Mesangial cell (primary cell): ENCODE measurements at places on chromosomes 6 and 20. TPM values are rescaled to one million over a fixed set of nuclear protein-coding genes. Genes with fewer than 3 reads are reported as not detected.

Gene MKKS
- 5.1 and 7.5 TPM in 2 replicates for total RNA-seq

Gene TAAR1
- total RNA-seq: not detected in 2 replicates

Gene OGFR
- 34.5 and 39.6 TPM in 2 replicates for total RNA-seq

Gene SLC22A16
- 2.3 TPM in 1 of 2 replicates, not detected in the other for total RNA-seq

Gene HTR1E
- total RNA-seq: not detected in 2 replicates

Gene LAMP5
- 0.25 and 0.81 TPM in 2 replicates for total RNA-seq

Gene SYNDIG1
- total RNA-seq: 0.13 TPM in 1 of 2 replicates, not detected in the other

Gene KCNK15
- under 0.01 and 1.8 TPM in 2 replicates for total RNA-seq

Gene ACSS1
- total RNA-seq: 4.1 and 8.7 TPM in 2 replicates

Gene CNR1
- total RNA-seq: 1.3 and 1.8 TPM in 2 replicates

Gene FAM110A
- total RNA-seq: 5.8 and 10.9 TPM in 2 replicates

Gene FNDC1
- total RNA-seq: 0.16 and 0.38 TPM in 2 replicates

Gene PRRT1
- total RNA-seq: 0.76 TPM in 1 of 2 replicates, not detected in the other

Gene COL9A3
- total RNA-seq: 0.49 and 7.9 TPM in 2 replicates

Gene OPRM1
- total RNA-seq: not detected in 2 replicates

Gene ARFGEF3
- total RNA-seq: 2.6 and 3.9 TPM in 2 replicates

Gene GRM4
- 0.89 TPM in 1 of 2 replicates, not detected in the other for total RNA-seq

Gene KIAA1755
- 6.3 and 7.5 TPM in 2 replicates for total RNA-seq

Gene SIRPB1
- total RNA-seq: 4.1 and 6.2 TPM in 2 replicates

Gene RAB44
- under 0.01 TPM in 1 of 2 replicates, not detected in the other for total RNA-seq

Gene TFEB
- 7.8 and 13.8 TPM in 2 replicates for total RNA-seq

Gene BMP2
- total RNA-seq: 12.9 and 26.6 TPM in 2 replicates

Gene CST4
- total RNA-seq: not detected in 2 replicates

Gene CST2
- 1.5 and 17.5 TPM in 2 replicates for total RNA-seq

Gene TTI1
- 14.7 and 23.5 TPM in 2 replicates for total RNA-seq

Gene OR12D3
- not detected in 2 replicates for total RNA-seq

Gene SLC22A1
- 0.51 and 0.98 TPM in 2 replicates for total RNA-seq

Gene SRSF12
- 2.9 and 4.2 TPM in 2 replicates for total RNA-seq

Gene LST1
- not detected in 2 replicates for total RNA-seq

Gene VNN1
- not detected in 2 replicates for total RNA-seq

Gene XKR7
- total RNA-seq: not detected in 2 replicates

Gene PNPLA1
- total RNA-seq: not detected in 2 replicates

Gene SLC22A3
- 18.1 and 25.1 TPM in 2 replicates for total RNA-seq

Gene USP49
- 0.81 and 1.9 TPM in 2 replicates for total RNA-seq

Gene MOG
- not detected in 2 replicates for total RNA-seq

Gene VARS1
- 85.2 and 165 TPM in 2 replicates for total RNA-seq

Gene SAMD3
- 0.25 and 0.33 TPM in 2 replicates for total RNA-seq

Gene DNAH8
- total RNA-seq: under 0.01 TPM in 1 of 2 replicates, not detected in the other
